Fibroblast of skin of left quadriceps (primary cell): ENCODE measurements at places on chromosomes 6 and 20.

- DNase-seq: no peak
Observed at GRCh38 chr20:19872001-19872400, 113.9 kb downstream of the RIN2 start.

DNA sequence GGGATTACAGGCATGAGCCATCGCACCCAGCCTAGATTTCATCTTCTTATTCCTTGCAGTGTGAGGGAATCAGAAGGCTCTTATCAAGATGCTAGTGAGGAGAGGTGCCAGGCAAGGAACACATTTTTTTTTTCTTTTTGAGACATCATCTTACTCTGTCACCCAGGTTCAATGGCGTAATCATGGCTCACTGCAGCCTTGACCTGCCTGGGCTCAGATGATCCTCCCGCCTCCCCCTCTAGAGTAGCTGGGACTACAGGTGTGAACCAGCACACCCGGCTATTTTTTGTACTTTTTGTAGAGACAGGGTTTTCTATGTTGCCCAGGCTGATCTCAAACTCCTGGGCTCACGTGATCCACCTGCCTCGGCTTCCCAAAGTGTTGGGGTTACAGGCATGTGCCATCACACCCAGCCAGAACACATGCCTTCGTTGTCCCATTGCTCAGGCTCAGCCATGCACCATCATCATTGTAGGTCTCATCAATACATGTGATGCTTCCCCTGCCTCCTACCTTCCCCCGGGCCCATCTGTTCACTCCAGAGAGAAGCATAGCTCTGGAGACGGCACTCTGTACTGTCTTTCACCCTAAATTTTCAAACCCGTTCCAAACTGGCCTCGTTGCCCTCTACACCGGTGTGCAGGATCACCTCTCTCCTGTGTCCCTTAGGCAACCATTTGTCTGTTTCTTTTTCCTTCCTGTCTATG is 10.1 kb downstream of the FLOT1 start:
- no peak for DNase-seq

DNA sequence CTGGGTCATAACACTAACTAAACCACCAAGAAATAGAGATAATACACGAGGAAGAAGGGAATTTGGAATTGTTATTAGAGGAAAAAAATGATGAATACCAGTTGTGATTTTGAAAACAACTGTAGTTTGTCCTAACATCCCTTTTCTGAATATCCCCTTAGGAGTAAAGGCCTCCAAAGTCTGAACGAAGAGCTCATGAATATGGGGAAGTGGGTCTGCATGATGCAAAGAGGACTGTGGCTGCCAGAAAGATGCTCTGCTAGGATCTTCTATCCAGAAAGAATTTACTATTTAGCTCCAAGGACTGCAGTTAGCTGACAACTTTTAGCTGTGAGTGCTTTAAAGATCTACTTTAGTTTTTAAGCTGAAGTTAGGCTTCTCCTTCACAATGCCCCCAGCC is 308.8 kb upstream of the HS3ST5 start:
- DNase-seq: no peak

DNA sequence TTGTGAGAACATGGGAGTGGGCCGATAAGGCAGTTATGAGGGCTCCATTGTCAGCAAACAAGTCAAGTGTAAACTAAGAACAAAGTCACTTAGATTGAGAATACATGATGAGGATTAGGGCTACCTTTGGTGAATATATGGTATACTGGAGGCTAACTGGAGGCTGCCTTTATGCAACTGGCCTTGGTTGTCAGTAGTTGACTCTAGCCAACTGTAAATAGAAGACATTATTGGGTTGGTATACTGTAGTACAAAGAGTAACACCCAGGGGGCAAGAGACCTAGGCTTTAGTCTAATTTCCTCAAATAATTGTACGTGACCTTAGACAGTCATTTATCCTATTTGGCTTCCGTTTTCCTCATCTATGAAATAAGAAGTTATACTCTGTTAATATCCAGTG is 235.2 kb downstream of the ARID1B start:
- DNase-seq: no peak

- DNase-seq: no peak
Observed at GRCh38 chr6:136616527-136616926, 66.3 kb upstream of the MAP7 start.

DNA sequence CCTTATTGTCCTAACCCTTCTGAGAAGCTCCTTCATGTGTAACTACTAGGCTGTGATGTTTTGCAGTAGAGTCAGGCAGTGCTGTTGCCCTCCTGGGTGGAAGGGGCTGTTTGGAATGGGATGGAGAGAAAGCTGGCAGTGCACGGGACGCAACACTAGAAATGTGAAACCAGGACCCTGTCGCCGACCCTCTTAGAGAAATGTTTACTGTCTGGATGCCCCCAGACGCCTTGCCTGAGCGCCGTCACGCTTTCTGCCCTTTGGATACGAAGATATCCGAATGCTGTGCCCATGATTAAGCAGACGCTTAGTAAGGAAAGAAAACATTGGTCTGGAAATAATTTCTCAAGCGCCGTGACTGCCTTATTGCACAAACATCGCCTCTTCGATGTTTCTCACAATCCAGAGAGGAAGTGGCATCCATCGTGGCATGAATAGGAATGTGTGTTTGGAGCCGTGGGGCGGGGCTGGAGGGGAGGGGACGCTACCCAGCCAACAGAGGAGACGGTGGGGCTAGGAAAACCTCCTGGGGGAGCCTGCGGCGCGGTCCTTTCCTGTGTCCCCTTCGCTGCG is 661 bp upstream of the PPP1R14C start:
- DNase-seq: no peak

DNA sequence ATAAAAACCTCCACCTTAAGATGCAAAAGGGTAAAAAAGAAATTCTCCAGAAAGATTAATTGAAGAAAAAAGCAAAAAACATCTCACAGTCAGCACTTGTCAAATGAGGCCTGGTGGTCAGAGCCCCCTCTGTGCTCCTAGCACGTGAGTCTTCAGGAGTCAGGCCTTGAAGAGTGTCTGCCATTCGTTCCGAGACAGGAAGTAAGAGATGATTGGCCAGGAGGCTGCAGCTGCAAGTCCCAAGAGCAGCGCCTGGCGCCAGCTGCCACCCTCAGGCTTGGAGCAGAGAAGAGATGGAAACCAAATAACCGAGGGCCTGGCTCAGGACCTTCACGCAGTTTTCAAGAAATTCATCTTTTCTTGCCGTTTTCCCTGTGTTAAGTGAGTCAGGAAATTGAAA is 65.0 kb downstream of the FAM120B start:
- no peak for DNase-seq

- DNase-seq: no peak
Observed at GRCh38 chr6:135410856-135411255, 86.7 kb downstream of the AHI1 start.

DNA sequence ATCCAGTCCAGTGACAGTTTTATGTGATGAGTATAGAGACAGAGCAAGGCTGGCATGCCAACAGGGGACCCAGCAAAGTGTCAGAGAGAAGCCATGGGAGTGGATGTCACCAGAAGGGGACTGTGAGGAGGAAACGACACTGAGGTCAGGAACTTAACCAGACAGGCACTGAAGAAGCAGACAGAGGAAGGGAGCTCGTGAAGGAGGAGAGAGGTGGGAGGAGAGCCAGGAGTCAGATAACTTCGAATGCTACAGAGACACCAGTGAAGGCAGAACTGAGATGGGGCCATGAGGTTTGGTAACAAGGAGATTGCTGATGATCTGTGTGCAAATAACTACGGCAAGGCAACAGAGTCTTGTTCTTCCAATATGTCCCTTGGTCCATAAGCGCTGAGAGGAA is 211.1 kb upstream of the FOXA2 start:
- no peak for DNase-seq

DNA sequence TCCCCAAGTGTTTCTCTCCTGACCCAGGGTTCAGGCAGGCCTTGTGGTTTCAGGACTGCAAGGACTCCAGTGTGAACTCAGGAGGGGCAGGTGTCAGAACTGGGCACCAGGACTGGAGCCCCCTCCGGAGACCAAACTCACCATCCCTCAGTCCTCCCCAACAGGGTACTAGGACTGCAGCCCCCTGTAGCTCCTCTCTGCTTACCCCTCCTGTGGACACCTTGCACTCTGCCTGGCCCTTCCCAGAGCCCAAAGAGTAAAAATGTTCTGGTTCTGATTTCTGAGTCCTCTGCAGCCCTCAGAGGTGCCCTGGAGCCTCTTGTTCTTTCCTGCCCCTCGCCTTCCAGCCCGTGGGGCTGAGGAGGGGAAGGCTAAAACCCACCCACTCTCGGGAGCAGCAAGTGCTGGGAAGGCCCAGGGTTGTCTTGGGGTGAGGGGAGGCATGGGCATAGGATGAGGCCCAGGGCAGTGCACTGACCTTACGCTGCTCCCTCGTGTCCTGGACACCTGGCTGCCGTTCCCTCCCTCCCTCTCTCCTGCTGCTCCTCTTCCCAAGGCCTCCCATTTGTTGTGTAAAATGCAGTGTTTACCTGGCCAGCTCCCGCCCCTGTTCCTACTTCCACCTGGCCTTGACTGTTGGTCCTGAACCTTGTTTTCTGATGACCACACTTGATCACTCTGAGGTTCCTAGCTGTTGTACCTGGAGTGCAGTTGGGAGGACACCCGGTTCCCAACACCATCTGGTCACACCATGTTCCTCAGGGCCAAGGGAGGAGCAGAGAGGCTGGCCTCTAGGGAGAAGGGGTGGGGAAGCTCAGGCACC is 9.9 kb downstream of the CNPY3 start:
- no peak for DNase-seq

- DNase-seq: no peak
Observed at GRCh38 chr6:747028-747427, 54.1 kb upstream of the EXOC2 start.

DNA sequence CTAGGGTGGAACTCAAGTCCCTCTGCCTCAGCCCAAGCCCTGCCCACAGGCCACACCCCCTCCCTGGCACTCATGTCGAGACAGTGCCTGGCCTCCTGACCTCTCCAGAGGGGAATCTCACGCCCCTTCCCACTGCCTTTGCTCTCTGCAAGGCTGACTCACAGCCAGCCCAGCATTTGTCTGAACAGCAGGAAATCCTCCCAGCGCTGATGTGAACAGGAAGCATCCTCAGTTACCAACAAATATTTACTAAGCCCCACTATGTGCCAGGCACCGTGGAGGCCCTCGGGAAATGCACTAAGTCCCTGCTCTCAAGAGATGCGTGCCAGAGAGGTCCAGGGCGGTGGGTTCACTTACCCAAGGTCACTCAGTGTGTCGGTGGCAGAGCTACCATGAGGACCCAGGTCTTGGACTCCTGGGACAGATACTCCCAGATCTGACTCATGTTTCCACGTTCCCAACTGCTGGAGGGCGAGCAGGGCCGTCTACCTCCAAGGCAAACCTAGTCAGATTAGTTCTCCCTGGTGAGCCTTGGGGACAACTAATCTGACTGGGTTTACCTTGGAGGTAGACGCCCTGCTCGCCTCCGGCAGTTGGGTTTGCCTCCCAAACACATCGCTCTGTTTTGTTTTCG is 7.8 kb downstream of the ADA start:
- DNase-seq: peak; percentile 28

GRCh38 chr6:148533309-148534107 is 190.9 kb downstream of the SASH1 start:
- DNase-seq: no peak

DNA sequence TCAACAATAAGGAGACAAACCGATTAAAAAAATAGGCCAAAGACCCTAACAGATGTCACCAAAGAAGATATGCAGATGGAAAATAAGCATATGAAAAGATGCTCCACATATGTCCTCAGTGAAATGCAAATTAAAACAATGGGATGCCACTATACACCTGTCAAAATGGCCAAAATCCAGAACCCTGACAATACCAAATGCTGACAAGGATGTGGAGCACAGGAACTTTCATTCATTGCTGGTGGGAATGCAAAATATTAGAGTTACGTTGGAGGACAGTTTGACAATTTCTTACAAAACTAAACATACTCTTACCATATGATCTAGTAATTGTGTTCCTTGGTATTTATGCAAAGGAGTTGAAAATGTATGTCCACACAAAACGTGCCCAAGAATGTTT is 1.8 kb upstream of the ZNF184 start:
- DNase-seq: no peak

- no peak for DNase-seq
Observed at GRCh38 chr6:137923866-137924653, 57.0 kb downstream of the TNFAIP3 start.

DNA sequence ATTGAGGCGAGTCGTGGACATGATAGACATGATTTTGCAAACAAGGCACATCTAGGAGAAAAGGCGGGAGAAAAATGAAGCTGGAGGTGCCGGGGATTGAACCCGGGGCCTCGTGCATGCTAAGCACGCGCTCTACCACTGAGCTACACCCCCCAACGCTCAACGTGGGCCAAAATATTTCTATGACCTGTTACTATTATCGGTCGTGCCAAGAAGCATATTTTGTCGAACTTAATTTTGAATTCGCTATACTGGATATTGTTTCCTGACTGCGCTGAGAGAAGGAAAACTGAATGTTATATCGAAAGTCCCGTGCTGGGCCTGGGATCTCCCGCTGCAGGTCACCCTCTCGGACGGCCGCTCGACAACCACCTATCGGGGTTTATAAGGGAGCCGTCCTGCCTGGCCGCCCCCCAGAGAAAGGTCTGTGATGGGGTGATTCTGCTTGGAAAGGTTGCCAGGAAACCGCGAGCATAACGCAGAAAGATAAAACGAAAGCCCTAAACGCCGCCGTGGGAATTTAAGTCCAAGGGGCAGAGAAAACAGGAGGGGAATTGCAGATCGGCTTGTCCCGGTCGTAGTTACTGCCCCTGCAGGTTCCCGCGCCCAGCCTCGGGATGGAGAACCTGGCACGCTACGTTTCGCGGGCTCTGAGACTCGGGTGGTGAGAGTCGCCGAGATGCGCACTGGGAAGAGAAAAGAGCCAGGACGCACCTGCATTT is 60.0 kb downstream of the TRIM27 start:
- DNase-seq: peak; percentile 63

- DNase-seq: no peak
Observed at GRCh38 chr6:36127462-36128016, 2.8 kb upstream of the MAPK13 start.

- DNase-seq: no peak
Observed at GRCh38 chr20:17273717-17274116, 46.9 kb downstream of the PCSK2 start.

GRCh38 chr6:27295301-27296079 is 16.6 kb downstream of the POM121L2 start:
- DNase-seq: peak; percentile 41

DNA sequence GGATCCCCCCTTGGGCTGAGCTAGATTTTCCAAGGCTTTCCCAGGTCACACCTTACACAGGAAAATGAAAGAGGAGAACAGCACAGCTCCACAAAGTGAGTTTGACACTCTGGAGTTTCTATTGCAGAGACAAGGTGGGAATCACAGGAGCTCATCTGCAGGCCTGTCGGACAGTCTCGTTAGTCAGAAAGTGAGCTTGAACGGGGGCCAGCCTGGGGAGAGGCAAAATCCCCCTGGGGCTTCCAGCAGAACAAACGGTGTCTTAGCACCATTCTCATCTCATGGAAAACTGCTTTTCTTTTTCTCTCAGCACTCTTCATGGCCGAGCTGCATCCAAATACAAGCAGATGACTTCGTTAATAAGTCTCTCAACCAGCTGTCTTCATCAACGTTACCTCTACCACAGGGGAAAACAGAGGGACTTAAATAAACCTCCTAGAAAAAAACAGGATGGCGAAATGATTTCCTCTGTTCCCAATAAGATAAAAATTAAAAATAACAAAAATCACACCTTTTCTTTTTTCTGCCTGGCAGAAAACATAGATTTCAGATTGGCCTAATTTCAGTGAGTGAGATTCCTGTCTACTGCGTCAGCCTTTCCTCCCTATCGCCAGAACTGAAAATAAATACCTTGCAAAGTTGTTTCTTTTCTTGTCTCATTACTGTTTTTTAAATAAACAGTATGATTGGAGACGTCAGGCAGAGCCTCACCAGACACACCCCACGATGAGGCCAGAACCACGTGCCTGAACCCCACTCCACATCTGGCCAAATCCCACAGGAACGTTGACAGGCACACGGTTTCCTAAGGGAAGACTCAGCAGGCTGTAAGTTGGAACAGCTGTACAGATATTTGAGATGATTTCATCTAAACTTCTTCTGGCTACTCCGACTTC is 219.0 kb downstream of the TTLL2 start:
- peak; percentile 9 for DNase-seq
